HuH-7 (cell line): ENCODE measurements at places on chromosomes 12 and 14.

DNA sequence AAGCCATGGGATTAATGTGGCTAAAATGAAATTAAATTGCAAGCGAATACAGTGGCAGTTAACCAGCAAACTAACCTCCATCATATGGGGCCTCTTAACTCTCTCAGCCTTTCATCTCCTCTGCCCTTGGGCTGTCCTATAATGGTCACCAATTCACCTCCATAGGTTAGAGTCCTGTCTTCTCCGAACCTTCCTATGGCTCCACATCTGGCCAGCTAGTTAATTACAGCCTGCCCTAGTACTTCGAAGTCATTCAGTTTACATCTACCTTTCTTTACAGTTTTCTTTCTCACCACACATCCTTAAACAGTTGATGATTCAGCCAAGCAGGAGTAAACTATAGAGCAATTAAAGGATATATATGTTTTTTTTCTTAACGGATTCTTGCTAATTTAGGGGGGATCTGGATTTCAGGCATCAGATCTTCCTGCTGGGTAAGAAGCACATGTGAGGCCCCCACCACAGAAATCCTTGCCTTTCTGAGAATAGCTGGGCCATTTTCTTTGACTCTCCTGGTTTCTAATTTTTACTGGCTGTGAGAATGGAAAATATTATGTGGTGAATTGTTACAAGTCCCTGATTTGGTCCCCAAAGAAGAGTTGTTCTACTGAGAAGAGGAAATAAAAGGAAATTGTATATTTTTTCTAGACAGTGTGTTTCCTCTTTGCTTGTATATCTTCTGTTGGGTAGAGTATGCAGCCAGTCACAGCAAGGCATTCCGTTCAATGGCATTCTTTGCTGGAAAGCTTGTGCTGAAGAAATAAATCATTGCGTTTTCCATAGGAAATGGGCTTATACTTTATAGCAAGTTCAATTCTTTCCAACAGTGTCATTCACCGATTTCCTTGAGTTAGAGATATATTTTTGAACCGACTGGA, 16.7 kb downstream of the HMGA2 start:
- DNase-seq: no peak

GRCh38 chr14:95943699-95944098, 67.1 kb downstream of the TUNAR start:
- DNase-seq: no peak

DNA sequence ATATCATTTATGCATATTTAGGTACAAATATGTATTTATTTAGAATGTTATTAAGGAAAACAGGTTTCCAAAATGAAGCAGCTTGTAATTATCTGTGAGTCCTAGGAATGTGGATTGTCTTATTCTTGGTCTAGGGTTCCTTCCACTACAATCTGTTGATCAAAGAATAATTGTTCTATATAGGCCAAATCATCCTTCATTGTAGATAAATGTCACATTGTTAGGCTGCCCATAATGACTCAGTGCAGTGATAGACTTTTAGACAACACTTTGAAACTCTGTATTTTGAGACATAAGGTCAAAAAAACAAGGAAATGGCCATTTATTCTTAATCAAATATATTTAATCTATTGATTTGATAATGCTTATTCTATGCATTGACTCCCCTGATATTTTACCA, 283.0 kb downstream of the ACSS3 start:
- DNase-seq: no peak

DNA sequence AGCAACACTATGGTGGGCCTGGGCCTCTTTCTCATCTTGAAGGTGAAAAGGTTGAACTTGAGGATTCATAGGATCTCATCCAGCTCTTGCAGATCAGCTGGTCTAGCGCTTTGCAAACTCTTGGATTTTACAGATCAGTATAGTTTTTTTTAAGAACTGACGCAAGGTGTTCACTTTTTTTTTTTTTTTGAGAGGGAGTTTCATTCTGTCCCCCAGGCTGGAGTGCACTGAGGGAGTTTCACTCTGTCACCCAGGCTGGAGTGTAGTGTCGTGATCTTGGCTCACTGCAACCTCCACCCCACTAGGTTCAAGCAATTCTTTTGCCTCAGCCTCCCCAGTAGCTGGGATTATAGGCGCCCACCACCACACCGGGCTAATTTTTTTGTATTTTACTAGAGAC, 20.4 kb upstream of the LGMN start:
- no peak for DNase-seq

DNA sequence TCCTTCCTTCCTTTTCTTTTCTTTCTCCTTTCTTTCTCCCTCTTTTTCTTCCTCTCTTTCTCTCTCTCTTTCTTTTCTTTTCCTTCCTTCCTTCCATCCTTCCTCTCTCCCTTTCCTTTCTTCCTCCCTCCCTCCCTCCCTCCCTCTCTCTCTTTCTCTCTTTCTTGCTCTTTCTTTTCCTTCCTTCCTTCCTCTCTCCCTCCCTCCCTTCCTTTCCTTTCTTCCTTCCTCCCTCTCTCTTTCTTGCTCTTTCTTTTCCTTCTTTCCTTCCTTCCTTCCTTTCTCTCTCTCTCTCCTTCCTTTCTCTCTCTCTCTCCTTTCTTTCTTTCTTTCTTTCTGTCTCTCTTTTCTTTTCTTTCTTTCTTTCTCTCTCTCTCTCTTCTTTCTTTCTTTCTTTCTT, 207.6 kb downstream of the ATP23 start:
- DNase-seq: no peak

DNA sequence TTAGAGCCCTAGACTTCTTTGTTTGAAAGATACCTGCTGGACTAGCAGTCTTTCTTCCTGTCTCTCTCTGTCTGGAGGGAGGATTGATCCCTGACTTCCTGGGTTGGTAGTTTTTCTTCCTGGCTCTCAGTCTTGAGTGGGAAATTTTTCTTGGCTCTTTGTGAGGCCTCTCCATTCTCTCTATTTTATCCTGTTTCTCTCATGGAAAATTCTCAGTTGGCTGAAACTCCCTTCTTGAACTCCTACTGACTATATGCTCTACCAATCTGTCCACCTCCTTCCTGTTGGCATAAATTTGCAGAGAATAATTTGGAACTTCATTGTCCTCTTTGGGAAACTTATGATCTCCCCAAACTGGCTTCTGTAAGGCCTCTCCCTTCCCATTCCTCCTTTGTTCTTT, 24.1 kb upstream of the MUCL1 start:
- no peak for DNase-seq

DNA sequence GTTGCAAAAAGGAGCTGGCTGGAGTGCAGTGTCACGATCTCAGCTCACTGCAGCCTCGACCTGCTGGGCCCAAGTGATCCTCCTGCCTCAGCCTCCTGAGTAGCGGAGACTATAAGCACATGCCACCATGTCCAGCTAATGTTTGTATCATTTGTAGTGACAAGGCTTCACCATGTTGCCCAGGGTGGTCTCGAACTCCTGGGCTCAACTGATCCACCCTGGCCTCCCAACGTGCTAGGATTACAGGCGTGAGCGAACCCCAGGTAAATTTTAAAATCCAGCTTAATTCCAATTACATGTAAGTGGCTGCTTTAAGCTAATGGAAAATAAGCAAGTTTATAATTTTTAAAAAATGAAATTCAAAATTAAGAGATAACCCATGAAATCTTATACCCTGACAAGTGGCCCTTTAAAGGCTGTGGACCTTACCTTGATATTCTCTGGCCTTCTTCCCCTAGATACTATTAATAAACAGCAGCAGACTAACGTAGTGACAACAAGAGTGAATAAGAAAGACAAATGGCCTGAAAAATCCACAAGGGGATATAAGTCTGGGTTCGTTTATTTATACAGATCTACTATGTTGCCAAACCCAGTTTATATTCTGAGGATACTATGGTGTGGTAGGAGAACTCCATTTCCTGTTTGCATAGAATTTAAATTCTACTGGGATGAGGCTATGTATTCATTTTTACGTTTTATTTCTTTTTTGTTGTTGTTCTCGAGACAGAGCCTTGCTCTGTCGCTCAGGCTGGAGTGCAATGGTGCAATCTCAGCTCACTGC, 25.6 kb upstream of the SLC2A3 start:
- no peak for DNase-seq

DNA sequence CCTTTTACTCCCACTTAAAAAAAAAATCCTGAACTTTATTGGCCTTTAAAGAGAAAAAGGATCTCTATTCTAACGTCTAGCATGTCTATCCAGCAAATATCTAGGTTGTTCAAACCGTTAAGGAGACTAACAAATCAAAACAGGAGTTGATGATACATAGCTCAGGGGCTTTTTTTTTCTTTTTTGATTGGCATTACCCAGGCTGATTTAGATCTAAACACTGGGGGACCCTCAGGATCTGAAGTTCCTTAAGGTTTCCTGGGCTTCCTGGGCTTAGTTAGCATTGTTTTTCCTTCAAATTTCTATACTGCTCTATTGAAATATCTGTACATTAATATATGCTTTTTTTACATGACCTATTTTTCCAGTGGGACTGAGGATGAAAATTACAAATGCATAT, 42.3 kb downstream of the EFCAB11 start:
- DNase-seq: no peak

- no peak for DNase-seq
Observed at GRCh38 chr12:80101126-80101525, 1.8 kb downstream of the OTOGL start.
